Suprapubic skin (tissue), 4 donors: ENCODE measurements at places on chromosomes 5 and 9. TPM values are rescaled to one million over a fixed set of nuclear protein-coding genes. Genes with fewer than 3 reads are reported as not detected.
A peak's percentile ranks its signal among the peaks of the same experiment; 100 is the strongest.

DNA sequence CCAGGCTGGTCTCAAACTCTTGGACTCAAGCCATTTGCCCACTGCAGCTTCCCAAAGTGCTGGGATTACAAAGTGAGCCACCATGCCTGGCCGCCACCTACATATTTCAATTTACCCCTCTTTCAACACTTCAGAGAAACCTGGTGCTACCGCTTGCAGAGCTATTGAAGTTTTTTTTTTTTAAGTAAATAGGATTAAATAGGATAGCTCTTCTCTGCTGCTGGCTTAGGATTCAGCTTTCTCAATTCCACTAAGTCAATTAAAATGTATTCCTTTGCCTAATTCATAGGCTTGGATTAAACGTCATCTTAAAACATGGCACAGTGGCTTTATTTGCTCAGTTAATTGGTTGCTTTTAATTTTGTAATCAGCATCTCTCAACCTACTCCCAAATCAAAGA, 41.0 kb downstream of the KIAA1191 start:
- no peak overlapping the region for H3K27ac ChIP-seq
- H3K36me3 ChIP-seq: peaks cover 31% of the 10 kb centered on the region
- DNase-seq: no peak
- H3K27me3 ChIP-seq: no peaks in the 10 kb centered on the region
- no peak overlapping the region for H3K4me3 ChIP-seq

TMEM252 gene
- not detected for total RNA-seq

GRCh38 chr5:32254881-32255539, 57.7 kb downstream of the MTMR12 start:
- DNase-seq: peak; percentile 67
- H3K27ac ChIP-seq: peak overlapping the region; percentile 48
- H3K4me1 ChIP-seq: peaks cover 24% of the 10 kb centered on the region
- H3K27me3 ChIP-seq: no peaks in the 10 kb centered on the region

DNA sequence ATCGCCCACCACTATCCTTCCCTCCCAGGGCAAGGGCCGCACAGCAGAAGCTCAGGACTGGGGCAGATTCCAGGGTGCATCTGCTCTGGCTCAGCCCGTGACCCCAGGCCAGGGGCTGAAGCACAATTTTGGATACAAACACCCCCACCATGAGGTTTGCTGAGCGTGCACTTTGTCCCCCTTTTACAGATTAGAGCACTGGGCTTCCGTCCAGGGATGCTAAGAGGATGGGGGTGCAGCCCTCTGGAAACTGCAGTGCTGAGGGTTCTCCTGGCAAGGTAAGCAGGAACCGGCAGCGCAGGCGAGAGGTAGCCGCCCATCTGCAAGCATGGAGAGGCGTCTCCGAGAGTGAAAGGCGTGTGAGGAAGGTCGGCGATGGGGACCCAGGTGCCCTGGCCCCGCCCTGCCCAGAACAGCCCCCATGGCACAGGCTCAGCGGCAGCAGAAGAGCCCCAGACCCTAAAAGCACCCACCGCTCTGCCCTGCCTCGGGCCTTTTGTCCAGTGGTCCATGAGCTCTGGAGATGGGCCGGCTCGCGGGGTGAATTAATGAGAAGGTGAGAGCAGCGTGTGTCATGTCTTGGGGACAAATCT, 54.5 kb upstream of the OLFM1 start:
- H3K36me3 ChIP-seq: no peaks in the 10 kb centered on the region
- peak; percentile 65 for DNase-seq
- peaks cover 6% of the 10 kb centered on the region for H3K4me1 ChIP-seq
- H3K27me3 ChIP-seq: peaks cover 36% of the 10 kb centered on the region

DNA sequence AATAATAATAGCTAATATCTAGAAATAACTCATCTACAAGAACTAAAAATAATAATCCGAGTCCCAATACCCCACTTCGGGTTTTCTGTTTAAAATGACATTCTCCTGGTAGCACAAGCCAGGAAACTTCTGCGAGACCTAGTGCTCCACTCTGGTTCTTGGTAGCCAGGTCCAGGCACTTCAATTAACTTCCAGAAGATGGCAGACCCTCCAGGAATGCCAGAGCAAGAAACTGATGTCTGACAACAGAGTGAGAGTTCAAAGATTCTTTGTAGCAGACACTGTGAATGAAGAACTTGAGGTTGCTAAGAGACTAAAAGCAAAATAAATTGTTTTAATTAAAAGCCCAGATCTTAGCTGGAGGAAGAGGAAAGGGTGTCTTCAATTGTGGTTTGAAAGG, 1963.3 kb upstream of the CDH9 start:
- no peak for DNase-seq
- no peak overlapping the region for H3K27ac ChIP-seq
- no peak overlapping the region for H3K4me3 ChIP-seq
- no peaks in the 10 kb centered on the region for H3K36me3 ChIP-seq

SMIM32 gene
- not detected for total RNA-seq

GRCh38 chr9:26597542-26598149, 295.0 kb downstream of the CAAP1 start:
- H3K36me3 ChIP-seq: no peaks in the 10 kb centered on the region
- H3K27ac ChIP-seq: no peak overlapping the region
- H3K4me1 ChIP-seq: no peaks in the 10 kb centered on the region
- no peak for DNase-seq
- no peaks in the 10 kb centered on the region for H3K27me3 ChIP-seq
- H3K4me3 ChIP-seq: no peak overlapping the region

DNA sequence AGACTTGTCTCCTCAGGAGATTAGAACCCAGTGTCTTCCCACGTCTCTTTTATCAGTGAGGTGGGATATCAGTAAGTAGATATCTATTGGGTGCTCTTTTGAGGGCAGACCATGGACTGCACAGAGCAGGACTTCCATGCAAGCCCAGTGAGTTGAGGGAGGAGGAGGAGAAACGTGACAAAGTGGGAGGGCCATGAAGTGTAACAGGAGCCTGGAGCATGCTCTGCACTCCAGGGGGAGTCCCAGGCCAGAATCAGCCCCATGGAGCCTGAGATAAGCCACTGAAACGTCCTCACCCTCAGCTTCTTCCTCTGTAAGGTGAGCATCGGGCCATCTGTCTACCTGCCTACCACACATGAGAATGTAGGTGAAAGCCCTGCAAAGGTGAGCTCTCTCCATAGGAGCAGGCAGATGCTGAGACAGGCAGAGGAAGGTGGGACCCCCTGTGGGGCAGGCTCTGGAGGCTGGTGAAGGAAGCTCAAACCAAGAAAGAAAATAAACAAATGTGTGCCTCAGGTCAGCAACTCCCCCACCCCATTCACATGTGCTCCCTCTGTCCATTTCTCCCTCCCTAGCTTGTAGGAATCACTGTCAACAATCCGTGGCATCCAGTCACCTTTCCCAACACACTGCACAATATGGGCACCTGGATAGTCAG, 87.4 kb downstream of the NRG2 start:
- no peaks in the 10 kb centered on the region for H3K36me3 ChIP-seq
- no peak overlapping the region for H3K27ac ChIP-seq
- no peak for DNase-seq
- H3K27me3 ChIP-seq: no peaks in the 10 kb centered on the region

- no peaks in the 10 kb centered on the region for H3K27me3 ChIP-seq
- peaks cover 47% of the 10 kb centered on the region for H3K4me1 ChIP-seq
- DNase-seq: no peak
- H3K27ac ChIP-seq: no peak overlapping the region
- no peak overlapping the region for H3K4me3 ChIP-seq
These were observed 11.7 kb upstream of the AQP3 start for GRCh38 chr9:33459115-33459514.

TPM2 gene
- 58.0 TPM for total RNA-seq

- H3K36me3 ChIP-seq: no peaks in the 10 kb centered on the region
- H3K27me3 ChIP-seq: no peaks in the 10 kb centered on the region
- H3K4me1 ChIP-seq: no peaks in the 10 kb centered on the region
- no peak overlapping the region for H3K4me3 ChIP-seq
These were observed 111.6 kb downstream of the BRINP1 start for GRCh38 chr9:119257592-119257991.

DNA sequence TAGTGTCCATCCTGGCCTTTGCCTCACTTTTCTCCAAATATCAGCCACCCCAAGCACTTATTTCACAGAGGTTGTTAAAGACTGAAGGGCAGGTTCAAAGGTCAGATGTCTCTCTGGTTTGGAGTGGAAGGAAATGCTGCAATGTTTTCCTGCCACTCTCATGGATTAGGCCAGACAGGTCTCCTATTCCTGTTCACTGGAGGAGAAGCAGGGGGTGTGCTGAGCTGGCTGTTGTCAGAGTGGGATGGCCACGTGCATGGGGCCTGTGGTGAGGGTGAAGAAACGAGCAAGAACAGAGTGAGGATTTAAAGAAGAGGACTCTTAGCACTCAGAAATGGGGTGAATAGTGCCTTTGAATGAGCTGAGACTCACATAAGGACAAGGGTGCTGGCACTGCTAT, 6.7 kb downstream of the TMEM8B start:
- H3K4me3 ChIP-seq: no peak overlapping the region
- no peak overlapping the region for H3K27ac ChIP-seq
- H3K27me3 ChIP-seq: no peaks in the 10 kb centered on the region
- DNase-seq: no peak
- H3K4me1 ChIP-seq: peaks cover 36% of the 10 kb centered on the region

DNA sequence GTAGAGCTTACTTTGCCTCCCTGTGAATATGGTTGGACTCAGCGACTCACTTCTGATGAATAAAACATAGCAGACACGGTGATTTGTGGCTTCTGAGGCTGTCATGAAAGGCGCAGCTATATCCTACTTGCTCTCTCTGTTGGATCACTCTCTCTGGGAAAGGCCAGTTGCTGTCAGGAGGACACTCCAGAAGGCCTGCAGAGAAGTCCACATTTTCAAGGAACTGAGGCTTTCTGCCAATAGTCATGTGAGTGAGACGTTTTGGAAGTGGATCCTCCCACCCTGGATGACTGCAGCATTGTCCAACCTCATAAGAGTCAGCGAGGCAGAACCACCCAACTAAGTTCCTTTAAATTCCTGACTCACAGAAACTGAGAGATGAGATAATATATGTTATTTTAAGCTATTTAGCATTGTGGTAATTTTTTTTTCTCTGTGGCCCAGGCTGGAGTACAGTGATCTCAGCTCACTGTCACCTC, 156.0 kb upstream of the MAST4 start:
- no peak overlapping the region for H3K4me3 ChIP-seq
- no peaks in the 10 kb centered on the region for H3K4me1 ChIP-seq
- H3K27me3 ChIP-seq: no peaks in the 10 kb centered on the region

LHX6 gene
- total RNA-seq: 3.5 TPM

- H3K27ac ChIP-seq: no peak overlapping the region
- no peak for DNase-seq
- no peaks in the 10 kb centered on the region for H3K27me3 ChIP-seq
- no peaks in the 10 kb centered on the region for H3K36me3 ChIP-seq
- H3K4me1 ChIP-seq: no peaks in the 10 kb centered on the region
These were observed 46.1 kb downstream of the ENC1 start for GRCh38 chr5:74594137-74595040.

GRCh38 chr9:8857068-8857925, 1057.7 kb upstream of the DMAC1 start:
- H3K4me1 ChIP-seq: peaks cover 22% of the 10 kb centered on the region
- no peaks in the 10 kb centered on the region for H3K36me3 ChIP-seq
- peak overlapping the region; percentile 54 for H3K4me3 ChIP-seq
- no peak for DNase-seq
- peaks cover 63% of the 10 kb centered on the region for H3K27me3 ChIP-seq

DNA sequence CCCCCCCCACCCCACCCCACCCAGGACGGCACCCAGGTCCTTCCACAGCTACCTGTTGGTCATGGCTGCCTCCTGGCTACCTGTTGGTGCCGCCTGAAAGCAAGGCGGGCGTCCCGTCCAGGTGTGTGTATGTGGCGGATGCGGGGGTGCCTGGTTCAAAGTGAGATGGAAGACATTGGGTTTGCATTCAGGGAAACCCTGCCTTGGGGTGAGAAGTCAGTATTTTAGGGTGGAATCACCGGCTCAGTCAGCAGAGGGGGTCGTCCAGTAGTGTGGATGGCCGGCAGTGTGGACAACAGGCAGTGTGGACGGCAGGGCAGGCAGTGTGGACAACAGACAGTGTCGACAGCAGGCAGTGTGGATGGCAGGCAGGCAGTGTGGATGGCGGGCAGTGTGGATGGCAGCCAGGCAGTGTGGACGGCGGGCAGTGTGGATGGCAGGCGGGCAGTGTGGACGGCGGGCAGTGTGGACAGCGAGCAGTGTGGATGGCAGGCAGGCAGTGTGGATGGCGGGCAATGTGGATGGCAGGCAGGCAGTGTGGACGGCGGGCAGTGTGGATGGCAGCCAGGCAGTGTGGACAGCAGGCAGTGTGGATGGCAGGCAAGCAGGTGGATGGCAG, 28.0 kb downstream of the NKD2 start:
- H3K4me3 ChIP-seq: no peak overlapping the region
- H3K36me3 ChIP-seq: no peaks in the 10 kb centered on the region
- peak; percentile 56 for DNase-seq
- H3K4me1 ChIP-seq: no peaks in the 10 kb centered on the region
- no peaks in the 10 kb centered on the region for H3K27me3 ChIP-seq

UGT3A1 gene
- total RNA-seq: 0.19 TPM

ISCA1 gene
- 33.2 TPM for total RNA-seq

DNA sequence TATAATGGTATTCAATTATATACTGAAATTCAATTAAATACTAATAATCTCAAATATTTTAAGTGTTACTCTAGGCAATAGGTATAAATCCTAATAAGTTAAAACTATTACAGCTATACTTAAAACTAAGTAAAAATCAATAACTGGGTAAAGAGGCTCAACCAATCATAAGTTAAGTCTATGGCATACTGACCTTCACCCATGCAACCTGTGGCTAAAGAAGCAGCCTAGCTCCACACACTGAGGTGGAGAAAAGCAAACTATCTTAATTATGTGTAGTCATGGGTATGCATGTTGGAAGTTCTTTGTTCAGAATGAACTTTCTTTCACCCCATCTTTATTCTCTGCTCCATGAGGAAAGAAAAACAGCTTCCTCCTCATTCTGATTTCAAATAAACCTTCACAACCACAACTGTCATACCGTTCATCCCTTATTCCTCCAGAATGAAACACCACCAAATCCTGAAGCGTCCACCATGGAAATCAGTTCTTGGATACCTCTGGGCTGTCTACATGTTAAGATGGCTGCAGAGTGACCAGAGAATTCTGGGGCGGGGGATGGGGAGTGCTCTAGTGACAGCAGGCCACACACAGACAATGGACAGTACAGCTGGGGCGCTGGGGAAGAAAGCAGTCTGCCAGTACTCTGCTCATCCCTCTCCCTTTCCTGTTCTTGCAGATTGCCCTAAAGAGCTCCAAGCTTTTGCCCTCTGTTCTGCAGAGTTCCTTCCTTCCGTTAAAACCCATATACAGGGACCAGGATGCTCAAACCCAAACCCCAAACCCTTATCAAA, 62.3 kb downstream of the RIGI start:
- no peaks in the 10 kb centered on the region for H3K4me1 ChIP-seq
- no peak for DNase-seq
- no peaks in the 10 kb centered on the region for H3K27me3 ChIP-seq
- H3K36me3 ChIP-seq: peaks cover 30% of the 10 kb centered on the region

GRCh38 chr5:164265566-164265965, 760.1 kb downstream of the MAT2B start:
- H3K36me3 ChIP-seq: no peaks in the 10 kb centered on the region
- H3K27me3 ChIP-seq: no peaks in the 10 kb centered on the region
- no peaks in the 10 kb centered on the region for H3K4me1 ChIP-seq
- no peak overlapping the region for H3K27ac ChIP-seq
- no peak overlapping the region for H3K4me3 ChIP-seq
- no peak for DNase-seq
